Stimulated activated CD4-positive, alpha-beta T cell treated with anti-CD3 and anti-CD28 coated beads, Interleukin-1b, Interleukin-23, amount 100 ng/mL, for 24 hours (primary cell): ENCODE measurements at places on chromosomes 5 and 9.

GRCh38 chr5:174325961-174326360 lies 280.5 kb downstream of the NSG2 start:
- no peak for DNase-seq

GRCh38 chr9:93827545-93828330 lies 127.4 kb downstream of the BARX1 start:
- peak; percentile 11 for DNase-seq

- no peak for DNase-seq
Observed at GRCh38 chr5:51018423-51018822, 352.0 kb downstream of the PARP8 start.

GRCh38 chr5:6302684-6303083 lies 75.7 kb downstream of the MED10 start:
- DNase-seq, result no peak

- DNase-seq, result no peak
Observed at GRCh38 chr9:120545701-120546550, 34.0 kb downstream of the CDK5RAP2 start.

- no peak for DNase-seq
Observed at GRCh38 chr5:172670005-172670402, 28.9 kb downstream of the NEURL1B start.

GRCh38 chr9:91775011-91775707 lies 174.9 kb downstream of the ROR2 start:
- peak; percentile 49 for DNase-seq

- no peak for DNase-seq
Observed at GRCh38 chr5:17113174-17113958, 104.1 kb upstream of the BASP1 start.

DNA sequence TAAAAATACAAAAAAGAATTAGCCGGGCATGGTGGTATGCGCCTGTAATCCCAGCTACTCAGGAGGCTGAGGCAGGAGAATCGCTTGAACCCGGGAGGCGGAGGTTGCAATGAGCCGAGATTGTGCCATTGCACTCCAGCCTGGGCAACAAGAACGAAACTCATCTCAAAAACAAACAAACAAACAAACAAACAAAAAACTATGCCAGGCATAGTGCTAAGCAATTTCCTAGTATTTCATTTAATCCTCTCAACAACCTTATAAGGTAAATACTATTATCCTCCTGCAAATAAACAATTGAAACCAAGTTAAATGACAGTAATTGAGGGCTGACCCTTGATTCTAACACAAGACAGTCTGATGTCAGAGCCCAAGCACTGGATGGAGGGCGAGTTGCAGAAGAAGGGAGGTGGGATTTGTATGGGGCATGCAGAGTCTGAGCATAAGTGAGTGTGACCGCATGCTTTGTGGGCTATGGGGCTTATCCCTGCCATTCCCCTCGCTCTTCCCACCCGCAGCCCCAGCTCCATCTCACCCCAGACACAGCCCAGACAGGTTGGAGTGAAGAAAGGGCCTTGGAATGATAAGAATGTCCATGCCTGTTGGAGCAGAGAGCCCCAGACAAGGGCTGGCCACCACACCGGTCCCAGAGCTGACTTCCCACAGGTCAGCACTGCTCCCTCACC lies 24.3 kb upstream of the RPS14 start:
- DNase-seq, result no peak

DNA sequence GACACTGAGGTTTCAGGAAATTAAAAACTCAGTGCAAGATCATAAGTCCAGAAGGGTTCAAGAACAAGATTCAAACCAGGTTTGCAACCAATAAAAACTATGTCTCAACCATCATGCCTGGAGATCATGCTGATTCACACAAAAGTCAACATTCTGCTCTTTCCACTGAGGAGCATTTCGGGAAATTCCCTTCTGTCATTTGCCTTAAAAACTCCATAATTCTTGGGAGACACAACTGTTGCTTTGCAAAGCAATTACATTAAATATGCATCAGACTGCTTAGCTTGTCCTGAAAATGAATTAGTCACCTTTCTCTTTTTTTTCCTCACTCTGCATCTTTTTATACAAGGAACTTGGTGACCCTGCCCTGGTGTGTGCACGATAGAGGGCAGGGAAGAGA lies 275.9 kb upstream of the ZNF462 start:
- DNase-seq, result no peak

DNA sequence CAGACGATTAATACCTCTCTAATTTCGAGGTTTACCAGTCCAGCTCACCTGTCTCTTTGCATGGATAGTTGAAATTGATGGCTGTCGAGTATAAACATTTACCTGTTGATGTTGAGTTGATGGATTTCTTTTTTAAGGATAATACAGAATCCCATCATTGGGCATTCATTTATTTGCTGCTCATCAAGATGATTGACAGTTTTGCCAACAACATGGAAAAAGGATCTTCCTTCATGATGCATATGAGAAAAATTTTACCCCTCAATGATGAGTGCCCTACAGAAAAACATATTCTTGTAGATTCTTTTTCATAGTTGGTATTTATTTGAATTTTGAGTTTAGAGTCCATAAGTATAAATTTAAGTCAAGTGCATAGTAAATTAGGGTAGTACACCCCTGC lies 59.2 kb downstream of the ZCCHC7 start:
- no peak for DNase-seq

GRCh38 chr9:107874591-107875369 lies 385.2 kb upstream of the KLF4 start:
- DNase-seq, result no peak

- DNase-seq, result no peak
Observed at GRCh38 chr5:104951829-104952228, 1389.2 kb upstream of the NUDT12 start.

DNA sequence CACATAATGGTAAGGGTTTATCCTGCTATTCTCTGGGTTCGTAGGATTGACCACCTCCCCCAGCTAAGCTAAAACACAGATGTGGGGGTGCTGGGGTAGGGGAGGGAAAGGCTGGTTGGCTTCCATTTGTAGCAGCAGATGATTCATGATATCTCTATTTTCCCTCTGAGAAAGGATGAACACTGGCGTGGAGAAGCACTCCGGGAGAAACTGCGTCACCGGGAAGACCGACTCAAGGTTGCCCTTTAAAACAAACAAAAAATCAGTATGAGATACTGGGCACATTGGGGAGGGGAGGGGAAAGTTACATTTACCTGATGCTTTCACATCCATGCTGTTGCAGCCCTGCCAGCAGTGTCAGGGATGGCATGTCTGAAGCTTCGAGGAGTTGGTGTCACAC lies 28.2 kb downstream of the RAB14 start:
- no peak for DNase-seq

DNA sequence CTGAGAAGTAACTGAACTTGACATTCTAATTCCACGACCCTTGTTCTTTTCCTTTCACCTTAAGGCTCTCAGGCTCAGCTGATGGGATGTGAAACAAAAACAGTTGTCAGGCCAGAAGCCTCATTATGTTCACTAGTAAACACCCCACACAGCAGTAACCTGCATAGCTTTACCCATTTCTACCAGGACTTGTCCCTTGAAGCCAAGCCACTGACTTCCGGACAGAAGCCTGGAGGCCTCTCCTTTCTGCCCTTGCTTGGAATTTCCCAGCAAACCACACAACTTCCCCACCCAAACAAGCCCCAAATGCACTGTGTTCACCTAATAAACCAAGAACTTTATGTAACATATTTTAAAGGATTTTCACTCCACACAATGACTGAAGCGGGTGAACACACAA lies 19.6 kb downstream of the PRUNE2 start:
- DNase-seq, result no peak

DNA sequence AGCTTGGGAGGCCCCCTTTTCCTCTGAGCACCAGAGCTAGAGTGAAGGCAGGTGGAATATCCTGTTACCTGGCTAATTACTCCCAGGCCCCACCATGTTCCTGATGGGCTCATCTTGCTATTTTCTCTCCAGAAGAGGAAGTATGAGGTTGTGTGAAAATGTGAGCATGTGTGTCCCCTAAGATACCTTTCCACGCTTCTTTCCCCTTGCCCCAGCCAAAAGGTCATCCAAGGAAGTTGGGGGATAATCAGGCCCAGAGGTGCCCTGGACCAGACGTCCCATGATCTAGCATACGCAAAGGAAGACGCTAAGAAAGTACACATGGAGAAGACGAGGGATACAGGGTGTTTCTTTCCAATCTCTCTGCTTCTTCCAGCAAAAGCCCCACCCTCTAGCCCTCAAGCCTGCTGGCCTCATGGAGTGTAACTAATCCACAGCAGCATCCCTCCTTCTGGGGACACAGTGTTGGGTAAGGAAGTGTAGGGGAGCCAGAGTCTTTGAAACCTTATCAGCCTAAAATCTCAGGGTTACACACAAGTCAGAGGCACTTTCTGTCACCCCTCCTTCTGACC lies 115.3 kb downstream of the SLC1A3 start:
- DNase-seq, result no peak

DNA sequence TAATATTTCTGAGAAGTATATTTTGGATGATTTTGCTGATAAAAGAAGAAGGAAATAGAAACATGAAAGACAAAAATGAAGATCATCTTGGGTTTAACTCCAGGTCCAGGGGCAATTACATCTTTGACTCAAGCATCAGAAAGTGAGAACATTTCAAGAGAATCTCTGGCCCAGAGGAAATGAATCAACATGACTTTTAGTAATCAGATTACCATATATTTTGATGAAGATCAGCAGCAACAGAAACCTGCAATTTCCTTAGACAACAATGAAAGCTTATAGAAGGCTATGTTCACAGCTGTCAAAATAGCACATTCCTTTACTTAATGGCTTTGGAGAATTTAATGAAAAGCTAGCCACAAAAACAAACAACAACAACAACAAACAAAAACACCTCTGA lies 638.1 kb downstream of the EFNA5 start:
- DNase-seq, result no peak

DNA sequence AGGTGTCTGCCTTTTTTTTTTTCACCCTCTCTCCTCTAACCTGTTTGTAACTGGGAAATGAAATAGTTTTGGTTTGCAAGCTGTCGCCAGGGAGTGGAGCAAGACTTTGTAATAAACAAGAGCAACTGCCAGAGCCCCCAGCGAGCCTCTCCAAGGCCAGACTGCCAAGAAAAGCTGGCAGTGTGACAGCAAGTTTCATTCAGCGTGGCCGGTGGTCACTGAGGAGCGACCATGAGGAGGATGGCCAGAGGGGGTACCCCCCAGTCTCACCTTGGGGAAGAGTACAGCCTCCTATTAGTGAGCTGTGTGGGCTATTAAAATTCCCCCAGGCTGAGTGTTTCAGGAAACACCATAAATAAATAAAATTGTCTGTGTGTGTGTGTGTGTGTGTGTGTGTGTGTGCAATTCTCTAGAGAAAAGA lies 49.9 kb downstream of the ZFAND5 start:
- no peak for DNase-seq

DNA sequence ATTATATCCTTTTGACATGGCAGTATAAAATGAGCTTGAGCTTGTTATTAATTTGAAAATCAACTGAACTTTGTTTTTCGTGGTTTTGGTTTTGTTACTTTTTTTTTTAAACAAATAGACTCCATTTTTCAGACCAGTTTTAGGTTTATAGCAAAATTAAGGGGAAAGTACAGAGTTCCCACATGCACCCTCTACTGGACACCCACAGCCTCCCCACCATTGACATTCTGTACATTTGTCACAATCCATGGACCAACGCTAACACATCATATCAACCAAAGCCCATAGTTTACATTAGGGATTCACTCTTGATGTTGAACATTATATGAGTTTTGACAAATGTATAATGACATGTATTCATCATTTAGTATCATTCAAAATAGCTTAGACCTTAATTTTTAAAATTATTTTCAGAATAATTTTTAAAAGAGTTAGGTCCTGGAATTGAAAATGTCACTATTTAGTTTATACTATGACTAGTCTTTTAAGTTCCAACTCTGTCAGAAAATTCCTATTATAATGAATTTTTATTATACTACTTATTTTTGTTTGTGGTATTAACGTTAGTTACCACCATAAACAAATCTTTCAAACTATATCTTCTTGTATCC lies 35.3 kb upstream of the JMY start:
- DNase-seq, result no peak
